EL (cell line): ENCODE measurements at places on chromosomes 2 and 18.

DNA sequence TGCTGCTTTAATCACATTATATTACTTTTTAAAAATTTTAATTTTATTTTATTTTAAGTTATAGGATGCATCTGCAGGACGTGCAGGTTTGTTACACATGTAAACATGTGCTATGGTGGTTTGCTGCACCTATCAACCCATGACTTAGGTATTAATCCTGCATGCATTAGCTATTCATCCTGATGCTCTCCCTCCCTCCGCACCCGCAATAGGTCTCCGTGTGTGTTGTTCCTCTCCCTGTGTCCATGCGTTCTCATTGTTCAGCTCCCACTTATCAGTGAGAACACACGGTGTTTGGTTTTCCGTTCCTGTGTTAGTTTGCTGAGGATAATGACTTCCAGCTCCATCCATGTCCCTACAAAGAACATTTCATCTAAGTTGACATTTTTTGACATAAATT, 283.2 kb downstream of the CYRIA start:
- no peak for DNase-seq

- DNase-seq, result no peak
Observed at GRCh38 chr2:150909613-150910012, 352.1 kb downstream of the RBM43 start.

- DNase-seq, result no peak
Observed at GRCh38 chr2:173680574-173680973, 284.6 kb downstream of the SP3 start.

DNA sequence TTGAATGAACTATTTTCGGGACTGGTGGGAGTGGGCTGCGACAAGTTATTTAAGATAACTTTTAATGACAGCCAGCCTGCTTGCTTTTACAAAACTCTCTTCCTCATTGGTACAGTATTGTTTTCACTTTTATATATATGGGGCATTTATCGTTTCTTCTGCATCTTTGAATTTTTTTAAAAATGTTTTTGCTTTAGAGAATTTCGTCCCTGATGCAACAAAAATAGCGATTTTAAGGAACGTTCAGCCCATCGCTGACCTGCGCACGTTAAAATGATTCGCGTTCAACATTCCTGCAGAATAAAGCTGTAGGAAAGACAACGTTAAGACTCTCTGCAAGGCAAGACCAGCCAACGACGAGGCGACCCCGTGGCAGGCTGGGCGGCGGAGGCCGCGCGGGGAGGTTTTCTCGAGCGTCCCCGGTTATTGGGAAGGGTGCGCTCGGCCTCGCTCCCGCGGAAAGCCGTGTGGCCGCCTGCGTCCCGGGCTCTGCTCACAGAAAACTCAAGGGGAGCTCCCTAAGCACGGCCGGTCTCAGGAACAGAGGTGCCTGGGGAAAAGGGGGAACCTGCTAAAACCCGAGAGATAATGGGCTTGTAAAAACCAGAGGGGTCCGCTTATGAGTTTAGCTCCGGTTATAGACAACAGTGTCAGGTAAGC, 3.0 kb downstream of the PAX8 start:
- DNase-seq, result no peak

GRCh38 chr18:5303636-5304035, 8.1 kb upstream of the ZBTB14 start:
- no peak for DNase-seq

- DNase-seq, result peak; percentile 23
Observed at GRCh38 chr2:218270721-218271486, 585 bp downstream of the PNKD start.

- DNase-seq, result no peak
Observed at GRCh38 chr18:54878159-54878622, 49.9 kb downstream of the RAB27B start.

- peak; percentile 37 for DNase-seq
Observed at GRCh38 chr18:79950515-79951341, 725 bp downstream of the SLC66A2 start.

- no peak for DNase-seq
Observed at GRCh38 chr2:239040152-239040761, 192.4 kb downstream of the TWIST2 start.

DNA sequence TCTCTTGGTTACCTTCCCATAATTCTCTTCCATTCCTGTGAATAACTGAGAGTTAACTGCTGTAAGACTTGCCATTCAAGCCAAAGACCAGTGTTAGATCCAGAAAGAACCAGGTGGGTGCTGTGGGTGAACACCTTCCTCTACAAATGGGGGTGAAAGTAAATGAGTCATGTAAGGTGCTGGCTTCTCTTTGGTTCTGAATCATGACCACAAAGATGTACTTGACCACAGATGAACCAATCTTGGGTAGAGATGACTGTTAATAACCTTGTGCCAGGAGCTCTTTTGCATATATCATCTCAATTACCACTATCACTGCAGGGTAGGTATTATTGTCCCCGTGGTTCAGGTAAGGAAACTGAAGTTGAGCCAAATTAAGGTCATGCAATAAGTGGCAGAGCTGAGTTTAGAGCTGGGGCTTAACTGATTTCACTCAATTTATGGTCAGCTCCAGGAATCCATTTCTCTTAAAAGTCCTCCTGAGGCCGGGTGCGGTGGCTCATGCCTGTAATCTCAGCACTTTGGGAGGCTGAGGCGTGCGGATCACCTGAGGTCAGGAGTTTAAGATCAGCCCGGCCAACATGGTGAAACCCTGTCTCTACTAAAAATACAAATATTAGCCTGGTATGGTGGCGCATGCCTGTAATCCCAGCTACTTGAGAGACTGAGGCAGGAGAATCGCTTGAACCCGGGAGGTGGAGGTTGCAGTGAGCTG, 244.9 kb upstream of the CXCR4 start:
- no peak for DNase-seq

- peak; percentile 86 for DNase-seq
Observed at GRCh38 chr2:191245869-191246531, 796 bp downstream of the MYO1B start.

DNA sequence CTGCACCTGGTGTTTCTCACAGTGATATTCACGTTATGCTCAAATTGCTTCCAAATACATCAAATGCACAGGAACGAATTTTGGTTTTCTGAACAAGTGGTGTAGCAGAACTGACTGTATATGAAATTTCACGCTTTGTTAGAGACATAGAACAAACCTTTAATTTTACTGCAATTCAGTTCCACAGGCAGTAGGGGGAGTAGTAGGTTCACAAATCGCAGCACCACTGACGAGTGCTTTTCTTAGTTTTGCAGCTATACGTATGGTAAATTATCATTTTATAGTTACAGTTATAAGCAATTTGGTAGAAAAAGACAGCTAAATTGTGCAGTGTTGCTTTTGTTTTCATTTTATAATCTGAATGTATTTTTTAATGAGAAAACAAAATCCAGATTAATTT, 113.3 kb downstream of the KIAA1328 start:
- peak; percentile 34 for DNase-seq

DNA sequence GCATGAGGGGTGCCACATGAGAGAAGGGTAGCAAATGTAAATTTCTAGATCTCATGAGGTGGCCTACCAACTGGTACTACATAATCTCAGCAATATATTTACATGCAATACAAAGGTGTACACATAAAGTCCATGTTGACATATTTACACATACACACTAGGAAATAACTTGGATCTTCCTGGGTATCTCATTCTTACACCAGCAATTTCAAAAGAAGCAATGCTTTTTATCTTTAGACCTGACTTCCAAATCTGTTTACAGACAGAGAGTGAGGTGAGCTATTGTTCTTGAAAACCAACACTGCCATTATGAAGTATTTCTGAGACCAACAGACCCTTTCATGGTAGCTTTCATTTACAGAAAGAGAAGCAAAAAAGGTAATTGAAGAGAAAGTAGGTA, 184.2 kb downstream of the ERBB4 start:
- no peak for DNase-seq

DNA sequence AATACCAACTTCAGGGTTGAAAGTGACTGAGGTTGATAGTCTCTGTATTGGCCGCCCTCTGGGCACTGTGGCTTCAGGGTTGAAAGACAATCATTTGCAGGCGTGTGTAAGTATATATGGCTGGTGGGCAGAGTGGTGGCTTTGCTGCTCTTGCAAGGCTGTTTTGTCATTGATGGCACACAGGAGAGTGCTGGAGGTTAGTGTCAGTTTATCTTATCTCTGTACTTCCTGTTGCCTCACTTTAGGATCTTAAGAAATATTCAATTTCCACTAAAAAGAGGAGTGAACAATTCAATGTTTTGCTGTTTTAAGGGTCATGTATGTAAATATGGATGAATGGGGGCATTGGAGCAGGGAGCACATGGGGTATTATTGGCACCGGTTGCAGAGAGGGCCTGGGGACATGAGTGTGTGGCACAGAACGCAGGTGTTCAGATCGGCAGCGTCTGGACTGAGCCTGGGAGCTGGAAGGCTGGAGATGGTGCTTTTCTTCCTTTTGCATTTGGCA, 51.5 kb downstream of the NCK2 start:
- no peak for DNase-seq

GRCh38 chr2:227687189-227687588, 20.6 kb downstream of the SCYGR5 start:
- DNase-seq, result no peak

DNA sequence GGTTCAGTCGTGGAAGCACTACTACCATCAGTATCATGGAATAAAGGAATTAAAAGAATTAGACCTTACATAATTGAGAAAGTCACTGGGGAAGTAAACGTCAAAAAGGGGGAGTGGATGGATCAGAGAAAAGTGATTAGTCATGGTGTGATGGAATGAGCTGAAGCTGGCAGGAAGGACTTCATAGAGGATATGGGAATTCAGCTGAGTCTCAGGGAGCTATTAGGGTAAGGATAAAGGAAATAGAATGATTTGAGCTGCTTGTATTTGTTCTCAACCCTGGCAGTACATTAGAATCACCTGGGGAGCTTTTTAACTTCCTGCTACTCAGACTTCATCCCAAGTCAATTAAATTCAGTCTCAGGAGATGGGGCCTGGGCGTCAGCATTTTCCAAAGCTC, 53.4 kb upstream of the SETBP1 start:
- peak; percentile 74 for DNase-seq

- no peak for DNase-seq
Observed at GRCh38 chr2:3628800-3629199, 29.2 kb upstream of the ALLC start.

- DNase-seq, result peak; percentile 49
Observed at GRCh38 chr2:200616193-200616592, 30.4 kb downstream of the AOX1 start.

DNA sequence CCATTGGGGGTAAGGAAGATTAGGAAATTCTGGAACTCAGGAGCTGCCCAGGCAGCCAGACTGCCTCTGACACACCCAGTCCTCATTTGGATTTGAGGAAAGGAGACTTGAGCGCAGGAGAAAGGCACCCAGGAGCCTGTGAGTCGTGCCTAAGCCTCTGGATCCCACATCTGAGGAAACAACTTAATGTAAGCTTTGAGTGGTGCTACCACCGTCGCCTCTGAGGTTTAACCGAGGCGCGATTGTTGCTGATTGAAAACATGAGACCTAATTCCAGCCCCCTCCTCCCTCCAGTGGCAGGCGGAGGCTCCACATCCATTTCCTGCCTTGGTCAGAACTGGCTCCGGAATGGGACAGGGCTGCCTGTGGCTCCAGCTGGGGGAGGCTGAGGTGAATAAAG, 176.7 kb upstream of the PKDCC start:
- DNase-seq, result peak; percentile 10

DNA sequence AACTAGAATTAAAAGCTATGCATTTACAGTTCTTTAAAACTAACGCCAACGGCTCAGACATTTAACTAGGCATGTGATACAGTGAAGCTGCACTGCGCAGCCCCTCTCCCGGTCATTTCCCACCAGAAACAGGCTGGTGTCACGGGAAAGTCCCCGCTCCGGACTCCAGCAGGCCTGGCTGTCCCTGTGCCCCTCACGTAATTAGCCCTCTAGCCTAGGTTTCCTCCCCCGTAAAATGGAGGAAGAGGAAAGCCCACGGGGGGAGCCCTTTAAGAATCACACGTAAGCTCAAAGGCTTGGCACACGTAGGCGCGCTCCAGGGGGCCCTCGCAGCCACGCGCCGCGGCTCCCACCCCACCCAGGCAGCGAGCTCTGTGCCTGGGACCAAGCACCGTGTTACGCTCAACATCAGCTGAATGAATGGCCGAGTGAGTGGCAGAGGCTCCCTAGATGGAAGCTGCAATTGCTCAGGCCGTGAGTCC, 48.0 kb downstream of the KCNIP3 start:
- no peak for DNase-seq

GRCh38 chr2:104845552-104845931, 8.4 kb upstream of the POU3F3 start:
- DNase-seq, result no peak

DNA sequence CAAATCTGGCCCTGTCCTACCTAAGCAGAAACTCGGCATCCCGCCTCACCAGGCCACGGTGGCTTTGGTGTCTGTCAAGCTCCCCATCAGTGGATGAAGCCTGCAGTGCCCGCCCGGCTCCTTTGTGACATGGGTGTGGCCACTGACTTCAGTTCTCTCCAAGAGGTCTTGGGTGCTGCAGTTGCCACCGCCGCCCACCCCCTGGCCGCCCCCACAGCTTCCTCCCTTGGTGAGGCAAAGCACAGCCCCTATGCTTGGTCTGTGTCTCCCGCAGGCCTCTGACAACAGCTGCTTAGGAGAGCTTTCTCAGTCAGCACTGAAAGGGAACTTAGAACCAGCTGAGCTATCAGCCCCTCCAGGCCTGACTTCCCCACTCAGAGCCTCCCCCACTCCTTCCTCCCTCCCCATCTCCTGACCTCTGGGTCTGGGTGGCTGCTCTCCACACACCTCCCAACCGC, 22.9 kb upstream of the GPR55 start:
- no peak for DNase-seq

GRCh38 chr18:62438018-62438329, 84.9 kb upstream of the ZCCHC2 start:
- no peak for DNase-seq

- DNase-seq, result no peak
Observed at GRCh38 chr18:64331419-64331818, 182.5 kb upstream of the LINC00305 start.

DNA sequence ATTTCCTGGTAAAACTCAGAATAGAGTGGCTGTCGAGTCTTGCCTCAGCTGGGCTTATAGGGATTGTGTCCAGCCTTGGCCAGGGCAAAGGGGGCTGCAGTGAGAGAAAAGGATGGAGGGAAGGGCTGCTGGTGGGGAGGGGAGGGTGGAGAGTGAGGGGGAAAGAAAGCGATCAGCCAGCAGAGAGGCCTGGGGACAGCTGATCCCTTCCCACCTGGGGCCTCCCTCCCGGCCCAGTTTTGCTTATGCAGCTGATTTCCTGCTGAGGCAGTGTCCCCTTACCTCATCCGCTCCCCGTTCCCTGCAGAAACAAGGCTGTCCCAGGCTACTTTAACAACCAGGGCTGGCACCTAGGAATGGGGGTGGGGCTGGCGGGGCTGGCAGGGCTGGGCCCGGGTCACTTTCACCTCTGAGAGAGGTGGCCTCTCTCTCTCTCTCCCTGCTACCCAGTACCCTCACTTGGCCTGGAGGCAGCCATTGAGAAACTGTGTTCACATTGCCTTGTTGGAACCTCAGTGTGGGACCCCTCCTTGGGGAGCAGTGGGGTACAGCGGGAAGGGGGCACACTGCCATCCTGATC, 12.2 kb upstream of the GMPPA start:
- DNase-seq, result no peak

GRCh38 chr2:31282634-31283033, 48.7 kb downstream of the EHD3 start:
- DNase-seq, result no peak

- peak; percentile 22 for DNase-seq
Observed at GRCh38 chr2:239035361-239035814, 187.5 kb downstream of the TWIST2 start.
